ENCODE measurements at places on chromosomes 7 and 10.

GRCh38 chr7:3461923-3462322 is 160.9 kb downstream of the SDK1 start:
- DNase-seq = no peak

DNA sequence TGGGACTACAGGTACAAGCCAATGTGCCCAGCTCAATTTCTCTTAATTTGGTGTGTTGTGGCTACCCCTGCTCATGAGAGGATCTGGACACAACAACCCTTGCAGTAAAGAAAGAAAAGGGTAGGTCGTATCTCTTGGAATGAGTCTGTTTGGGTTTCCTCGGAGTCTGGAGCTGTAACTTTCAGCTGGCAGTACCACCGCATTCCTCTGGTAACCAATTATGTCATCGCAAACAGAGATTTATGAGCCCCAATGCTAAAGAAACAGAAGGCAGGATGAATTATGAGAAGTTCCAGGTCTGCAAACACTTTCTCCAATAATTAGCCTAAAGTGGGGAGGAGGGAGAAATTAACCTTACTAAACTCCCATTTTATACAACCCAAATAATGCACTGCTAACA is 186.6 kb upstream of the NRP1 start:
- DNase-seq = no peak

- no peak for DNase-seq
Measured at GRCh38 chr10:122850705-122851640, 5.3 kb upstream of the CUZD1 start.

GRCh38 chr7:127588697-127589482 is 679 bp downstream of the ARF5 start:
- no peak for DNase-seq

GRCh38 chr7:144384071-144384470 is 19.4 kb downstream of the NOBOX start:
- no peak for DNase-seq

GRCh38 chr10:60266513-60266912 is 123.2 kb downstream of the ANK3 start:
- no peak for DNase-seq

- no peak for DNase-seq
Measured at GRCh38 chr7:2860627-2861133, 16.6 kb upstream of the GNA12 start.

- no peak for DNase-seq
Measured at GRCh38 chr7:69418869-69419670, 179.2 kb upstream of the AUTS2 start.

DNA sequence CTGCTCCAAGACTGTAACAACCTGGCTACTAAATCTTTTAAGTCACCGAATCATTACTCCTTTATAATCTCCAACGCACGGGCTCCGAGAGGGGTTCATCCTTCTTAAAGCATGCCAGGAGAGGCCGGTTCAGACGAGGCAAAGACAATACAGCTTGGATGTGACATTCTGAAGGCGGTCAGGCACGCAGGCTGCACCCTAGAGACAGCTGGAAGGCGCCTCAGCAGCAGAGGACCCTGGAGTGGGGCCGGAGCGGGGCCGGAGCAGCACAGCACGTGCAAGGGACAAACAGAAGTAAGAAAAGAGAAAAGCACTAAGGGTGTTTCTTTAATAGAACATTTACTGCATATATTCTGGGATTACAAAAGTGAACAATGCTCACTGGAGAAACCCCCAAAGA is 97.8 kb upstream of the PPP2R2D start:
- DNase-seq = peak; percentile 61

- DNase-seq = no peak
Measured at GRCh38 chr10:48811461-48811860, 126.8 kb downstream of the WDFY4 start.

DNA sequence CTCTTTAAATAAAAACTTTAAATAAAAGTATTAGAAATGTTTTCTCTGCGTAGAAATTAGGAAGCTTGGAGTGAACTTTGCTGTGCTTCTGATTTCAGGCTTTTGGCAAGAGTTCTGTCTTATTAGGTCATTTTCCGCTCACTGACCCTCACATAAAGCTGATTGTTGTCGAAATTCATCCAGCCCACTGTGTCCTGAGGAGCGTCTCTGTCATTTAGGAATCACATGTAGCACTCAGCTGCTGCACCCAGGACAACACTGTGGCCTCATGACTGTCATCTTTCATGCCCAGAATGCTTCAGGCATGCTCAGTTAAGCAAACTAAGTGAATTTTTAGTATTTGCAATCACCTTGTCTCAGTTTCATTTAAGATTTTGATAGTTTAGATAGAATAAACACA is 57.8 kb upstream of the MSRB2 start:
- no peak for DNase-seq

- DNase-seq = peak; percentile 90
Measured at GRCh38 chr7:22822486-22823141, at the start of gene TOMM7. Gene TOMM7 (minus strand): TSS chr7:22822849. CDS start chr7:22822779, 70 bp downstream.

- DNase-seq = no peak
Measured at GRCh38 chr10:61110188-61110844, 166.3 kb upstream of the RHOBTB1 start.

DNA sequence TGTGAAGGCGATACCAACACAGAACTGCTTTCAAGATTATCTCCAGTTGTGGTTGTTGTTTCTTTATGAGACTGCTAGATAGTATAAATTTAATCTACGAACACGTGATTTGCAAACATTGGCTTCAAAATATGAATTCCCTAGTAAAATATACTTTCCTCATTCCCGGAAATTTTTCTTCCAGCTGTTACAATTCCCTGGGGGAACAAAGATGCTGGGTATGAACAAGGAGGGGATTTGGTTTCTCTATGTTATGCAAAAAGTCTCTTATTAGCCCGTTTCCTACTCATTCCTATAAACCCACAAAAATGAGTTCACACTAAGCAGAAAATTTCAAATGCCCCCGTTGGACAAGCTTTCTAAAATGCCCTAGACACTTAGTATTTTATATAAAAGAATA is 928.3 kb downstream of the CNTNAP2 start:
- DNase-seq = no peak

- DNase-seq = no peak
Measured at GRCh38 chr7:112572669-112573301, 92.0 kb downstream of the LSMEM1 start.

- no peak for DNase-seq
Measured at GRCh38 chr10:61891906-61892585, 9.5 kb upstream of the ARID5B start.

- DNase-seq = no peak
Measured at GRCh38 chr10:99766302-99766681, 16.1 kb upstream of the ABCC2 start.

DNA sequence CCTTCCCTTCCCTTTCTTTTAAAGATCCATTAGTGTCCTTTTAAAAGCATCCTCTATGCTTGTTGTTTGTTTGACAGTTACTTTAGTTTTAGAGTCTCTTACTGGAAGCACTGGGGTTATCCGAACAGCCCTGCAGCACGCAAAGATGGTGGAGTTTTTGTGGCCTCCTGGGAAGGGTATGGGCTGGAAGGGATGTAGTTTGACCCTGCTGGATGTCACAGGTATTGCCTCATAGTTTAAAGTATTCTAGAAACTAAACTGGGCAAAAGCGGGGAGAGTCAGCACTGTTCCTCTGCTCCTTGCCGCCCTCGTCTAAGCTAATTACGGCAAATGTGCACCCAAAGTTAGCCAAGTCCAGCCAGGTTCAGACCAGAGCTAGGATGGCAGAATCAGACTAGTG is 35.8 kb upstream of the GNAI1 start:
- DNase-seq = no peak

GRCh38 chr7:116167177-116167576 is 43.2 kb upstream of the TES start:
- no peak for DNase-seq

GRCh38 chr10:93384006-93384405 is 98.1 kb downstream of the MYOF start:
- DNase-seq = peak; percentile 27

DNA sequence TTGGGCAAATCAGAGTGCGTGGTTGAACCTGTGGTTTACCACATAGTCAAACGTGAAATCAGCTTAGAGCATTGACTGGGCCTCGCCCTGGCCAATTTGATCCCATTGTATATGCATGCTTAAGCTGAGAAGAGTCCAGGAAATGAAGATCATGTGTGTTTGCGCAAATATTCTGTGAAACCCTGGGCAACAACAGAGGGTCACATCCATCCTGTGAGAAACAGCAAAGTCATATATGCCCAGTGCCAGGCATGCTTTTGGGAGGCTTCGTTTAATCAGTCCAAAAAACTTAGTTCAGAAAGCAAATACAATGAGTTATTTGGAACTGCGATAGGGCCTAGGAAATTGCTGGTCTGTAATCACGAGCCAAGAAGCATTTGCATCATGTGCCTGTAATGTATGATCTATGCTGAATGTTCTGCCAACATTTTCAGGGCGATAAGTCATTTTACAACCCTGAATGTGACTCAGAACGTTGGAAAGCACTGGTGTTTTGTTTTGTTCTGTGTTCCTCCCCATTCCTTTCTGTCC is 412.1 kb upstream of the CELF2 start:
- DNase-seq = no peak

GRCh38 chr10:77602231-77602912 is 35.2 kb downstream of the KCNMA1 start:
- DNase-seq = no peak

DNA sequence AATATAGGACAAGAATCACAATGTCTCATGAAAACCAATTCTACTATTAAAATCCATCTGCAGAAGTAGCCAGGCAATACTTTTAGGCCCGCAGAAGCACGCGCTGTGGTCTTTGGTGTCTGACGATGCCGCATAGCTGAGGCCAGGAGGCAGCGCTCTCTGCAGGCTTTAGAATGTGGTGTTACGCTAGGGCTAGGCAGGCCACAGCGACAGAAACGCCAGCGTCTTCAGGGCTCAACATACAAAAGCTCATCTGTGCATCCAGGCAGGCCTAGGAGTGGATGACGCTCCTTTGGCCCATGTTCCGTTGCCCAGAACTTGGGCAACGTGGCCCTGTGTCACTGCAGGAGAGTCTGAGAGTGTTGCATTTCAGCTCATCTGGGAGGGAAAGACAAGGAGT is 601.1 kb upstream of the FOXK1 start:
- peak; percentile 43 for DNase-seq

GRCh38 chr7:13181216-13181615 is 493.8 kb downstream of the ARL4A start:
- no peak for DNase-seq

GRCh38 chr10:31083765-31084184 is 52.1 kb upstream of the ZNF438 start:
- no peak for DNase-seq

- no peak for DNase-seq
Measured at GRCh38 chr7:117819558-117819957, 53.7 kb downstream of the CTTNBP2 start.

DNA sequence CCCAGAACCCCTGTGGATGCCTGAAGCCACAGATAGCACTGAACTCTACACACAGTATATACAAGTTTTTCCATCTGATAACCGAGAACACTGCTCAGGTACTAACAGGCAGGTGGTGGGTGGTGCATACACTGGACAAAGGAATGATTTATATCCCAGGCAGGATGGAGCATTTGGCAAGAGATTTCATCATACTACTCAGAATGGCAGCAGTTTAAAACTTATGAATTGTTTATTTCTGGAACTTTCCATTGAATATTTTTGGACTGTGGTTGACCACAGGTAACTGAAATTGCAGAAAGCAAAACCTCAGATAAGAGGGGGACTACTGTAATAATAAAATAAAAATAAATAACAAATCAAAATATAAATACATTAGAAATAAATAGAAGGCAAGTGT is 10.9 kb upstream of the KCNMA1 start:
- DNase-seq = no peak

DNA sequence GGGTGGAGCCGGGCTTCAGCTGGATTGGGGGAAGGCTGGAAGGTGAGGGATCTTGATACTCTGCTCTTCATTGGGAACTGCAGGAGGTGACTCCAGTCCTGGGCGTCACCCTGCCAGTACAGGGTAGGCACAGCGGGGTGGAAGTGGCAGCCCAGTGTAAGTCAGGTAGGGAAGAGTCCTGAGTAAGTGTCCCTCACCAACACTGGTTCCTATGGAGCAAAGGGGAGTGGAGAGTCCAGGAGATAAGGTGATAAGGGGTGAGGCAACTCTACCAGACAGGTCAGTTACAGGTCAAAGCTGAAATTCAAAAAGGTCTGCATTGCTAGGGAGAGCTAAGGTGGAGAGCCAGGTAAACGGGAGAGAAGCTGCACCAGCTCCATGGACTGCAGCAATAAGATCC is 145.6 kb upstream of the NFE2L3 start:
- DNase-seq = no peak

GRCh38 chr10:54667136-54667535 is 133.9 kb downstream of the PCDH15 start:
- DNase-seq = no peak

- no peak for DNase-seq
Measured at GRCh38 chr7:114504586-114504985, 90.0 kb downstream of the FOXP2 start.

DNA sequence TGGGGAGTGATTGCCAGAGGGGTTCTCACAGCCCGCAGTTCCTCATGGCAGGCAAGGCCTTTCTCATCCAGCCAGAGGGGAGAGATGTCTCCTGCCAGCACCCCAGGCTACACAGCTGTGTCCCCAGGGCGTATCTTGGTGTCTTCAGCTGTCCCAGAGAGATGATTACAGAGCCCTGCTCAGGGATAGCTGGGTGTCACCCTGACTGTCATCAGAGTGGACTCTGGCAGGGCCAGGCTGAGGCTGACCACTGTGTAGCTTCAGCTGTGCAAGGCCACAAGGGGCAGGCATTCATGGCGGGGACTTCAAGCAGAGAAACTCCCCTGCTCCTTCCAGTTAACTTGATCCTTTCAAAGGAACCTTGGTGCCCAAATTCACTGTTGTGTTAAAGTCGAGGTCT is 124.2 kb downstream of the RGS10 start:
- no peak for DNase-seq

DNA sequence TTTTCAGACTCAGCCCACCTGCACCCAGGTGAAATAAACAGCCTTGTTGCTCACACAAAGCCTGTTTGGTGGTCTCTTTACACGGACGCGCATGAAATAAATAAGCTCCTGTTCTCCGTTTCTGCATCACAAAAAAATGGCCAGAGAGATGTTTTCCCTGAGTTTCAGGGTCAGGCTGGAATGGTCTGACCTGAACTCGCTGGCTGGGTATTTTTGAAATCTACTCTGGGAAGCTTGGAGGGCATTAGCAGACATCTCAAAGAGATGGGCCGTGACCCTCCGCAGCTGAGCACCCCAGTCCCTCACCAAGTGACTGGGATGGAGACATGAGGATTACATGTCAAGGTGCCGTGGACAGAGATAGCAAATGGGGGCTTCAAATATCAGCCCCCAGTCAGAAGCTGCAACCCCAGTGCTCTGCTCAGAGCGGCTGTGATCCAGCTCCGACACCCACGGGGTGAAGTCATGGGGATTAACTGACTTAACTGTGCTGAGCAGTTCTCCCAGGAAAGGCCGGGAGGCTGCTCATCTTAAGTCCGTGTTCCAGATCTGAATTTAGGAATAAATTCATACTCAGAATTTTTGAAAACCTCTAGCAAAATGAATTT is 22.3 kb downstream of the CALML5 start:
- DNase-seq = no peak
